ENCODE measurements at places on chromosomes 6 and 20.

DNA sequence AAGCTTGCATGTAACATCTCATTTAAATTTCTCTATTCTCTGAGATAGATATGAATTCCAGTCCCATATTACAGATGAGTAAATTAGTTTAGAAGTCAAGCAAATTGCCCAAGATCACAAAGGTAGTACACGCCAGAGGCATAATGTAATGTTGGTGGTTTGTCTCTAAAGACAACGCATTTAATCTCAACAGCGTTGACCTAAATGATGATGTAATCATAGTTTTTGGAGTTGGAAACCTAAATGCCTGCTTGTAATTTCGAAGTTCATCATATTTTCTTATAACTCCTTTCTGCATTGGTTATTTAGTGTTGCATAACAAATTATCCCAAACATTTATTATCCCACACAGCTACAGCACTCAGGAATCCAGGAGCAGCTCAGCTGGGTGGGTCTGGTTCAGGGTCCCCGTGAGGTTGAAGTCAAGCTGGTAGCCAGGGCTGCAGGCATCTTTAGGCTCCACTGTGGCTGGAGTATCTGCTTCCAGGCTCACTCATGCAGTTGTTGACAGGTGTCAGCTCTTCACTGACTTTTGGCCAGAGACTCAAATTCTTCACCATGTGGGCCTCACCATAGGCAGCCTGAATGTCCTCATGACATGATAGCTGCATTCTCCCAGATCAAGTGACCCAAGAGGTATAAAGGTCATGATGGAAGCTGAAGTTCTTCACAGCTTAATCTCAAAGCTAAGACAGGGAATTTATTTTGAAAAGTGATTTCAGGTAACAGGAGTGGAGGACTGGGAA, 122.0 kb upstream of the SPTLC3 start:
- no peak for DNase-seq

DNA sequence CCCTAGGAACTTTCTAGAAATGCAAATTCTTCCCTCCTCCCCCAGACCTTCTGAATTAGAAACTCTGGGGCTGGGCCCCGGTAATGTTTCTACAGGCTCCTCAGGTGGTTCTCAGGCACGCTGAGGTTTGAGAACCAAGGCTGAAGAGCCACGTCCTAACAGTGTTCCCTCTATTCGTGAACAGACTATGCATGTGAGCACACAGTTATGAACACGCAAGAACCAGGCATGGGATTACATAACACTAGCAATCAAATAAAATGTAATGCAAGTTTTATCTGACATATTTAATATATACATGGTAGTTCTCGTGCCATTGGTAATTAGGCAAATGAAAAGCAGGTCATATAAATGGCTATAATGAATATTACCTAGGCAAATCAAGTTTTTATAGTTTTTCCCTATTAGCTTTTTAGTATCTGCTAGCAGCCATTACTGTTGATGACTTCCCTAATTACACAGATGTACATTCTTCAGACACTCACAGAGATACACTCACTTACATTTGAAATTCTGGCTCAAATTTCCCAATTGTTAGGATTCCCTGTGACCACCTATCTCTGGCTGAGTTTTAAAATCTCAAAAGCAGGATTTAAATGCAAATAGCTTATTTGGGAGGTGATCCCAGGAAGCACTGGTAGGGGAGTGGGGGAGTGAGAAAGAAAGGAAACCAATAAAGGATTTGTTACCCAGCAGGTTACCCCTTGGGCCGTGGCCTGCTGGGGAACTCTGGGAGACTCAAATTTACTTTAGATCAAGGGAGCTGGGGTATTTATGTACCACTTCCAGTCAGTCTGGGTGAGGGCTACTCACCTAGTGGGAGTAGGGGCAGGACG, 104.1 kb downstream of the TCP11 start:
- DNase-seq: no peak

- DNase-seq: no peak
Observed at GRCh38 chr6:105867821-105868220, 218.3 kb upstream of the PRDM1 start.

DNA sequence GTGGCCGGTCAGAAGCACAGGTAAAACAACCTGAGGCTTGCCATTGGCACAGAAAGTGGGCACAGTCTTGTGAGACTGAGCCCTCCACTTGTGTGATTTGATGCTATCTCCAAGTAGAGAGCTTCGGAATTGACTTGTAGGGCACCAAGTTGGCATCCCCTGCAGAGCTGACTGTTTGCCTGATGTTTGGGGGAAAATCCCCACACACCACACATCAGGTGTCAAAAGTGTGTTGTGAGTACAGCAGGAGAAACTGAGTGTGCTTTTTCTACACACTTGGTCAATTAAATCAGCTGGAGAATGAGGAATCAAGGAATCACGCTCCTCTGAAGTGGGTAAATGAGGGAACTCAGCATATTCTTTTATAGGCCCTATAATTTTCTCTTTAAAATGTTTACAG, 989 bp downstream of the SERINC3 start:
- DNase-seq: no peak

- no peak for DNase-seq
Observed at GRCh38 chr20:4369798-4370124, 351.9 kb upstream of the PRND start.

DNA sequence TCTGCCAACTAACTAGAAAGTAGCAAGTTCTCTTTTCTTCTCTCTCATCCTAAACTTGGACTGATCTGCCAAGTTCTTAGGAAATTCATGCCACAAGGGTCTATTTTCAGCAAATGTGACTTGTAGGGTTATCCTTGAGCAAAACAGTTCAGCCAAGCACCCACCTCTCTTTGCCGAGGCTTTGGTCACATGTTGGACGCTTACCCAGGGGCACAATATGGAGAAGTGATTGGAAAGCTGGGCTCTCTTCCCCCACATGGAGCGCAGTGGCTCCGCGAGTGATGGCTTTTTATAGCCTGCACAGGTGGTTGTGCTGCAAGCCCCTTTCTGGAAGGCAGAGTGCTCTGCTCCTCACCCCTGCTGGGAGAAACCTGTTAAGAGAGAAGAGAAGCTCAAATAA, 47.7 kb upstream of the FNDC1 start:
- DNase-seq: peak; percentile 68

- DNase-seq: no peak
Observed at GRCh38 chr20:16241911-16242310, 331.3 kb downstream of the KIF16B start.

DNA sequence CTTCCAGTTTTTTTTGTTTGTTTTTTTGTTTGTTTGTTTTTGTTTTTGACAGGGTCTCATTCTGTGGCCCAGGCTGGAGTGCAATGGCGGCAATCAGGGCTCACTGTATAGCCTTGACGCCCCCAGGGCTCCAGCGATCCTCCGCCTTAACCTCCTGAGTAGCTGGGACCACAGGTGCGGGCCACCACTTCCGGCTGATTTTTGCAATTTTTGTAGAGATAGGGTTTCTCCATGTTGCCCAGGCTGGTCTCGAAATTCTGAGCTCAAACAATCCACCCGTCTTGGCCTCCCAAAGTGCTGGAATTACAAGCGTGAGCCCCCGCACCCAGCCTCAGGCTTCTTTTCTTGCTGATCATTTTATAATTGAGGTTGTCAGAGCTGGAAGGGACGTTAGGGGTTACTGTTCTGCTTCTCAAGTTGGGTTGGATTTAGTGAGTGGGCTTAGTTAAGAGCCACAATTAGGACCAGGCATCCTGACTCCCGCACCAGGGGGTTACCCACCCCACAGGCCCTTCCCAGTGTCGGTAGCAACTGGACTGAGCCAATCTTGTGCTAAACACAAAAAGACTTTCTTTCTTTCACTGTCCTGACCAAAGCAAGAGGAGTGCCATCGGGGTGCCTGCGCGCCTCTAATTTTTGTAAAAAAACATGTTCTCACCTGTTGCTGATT, 13.1 kb upstream of the ZSCAN9 start:
- DNase-seq: no peak

DNA sequence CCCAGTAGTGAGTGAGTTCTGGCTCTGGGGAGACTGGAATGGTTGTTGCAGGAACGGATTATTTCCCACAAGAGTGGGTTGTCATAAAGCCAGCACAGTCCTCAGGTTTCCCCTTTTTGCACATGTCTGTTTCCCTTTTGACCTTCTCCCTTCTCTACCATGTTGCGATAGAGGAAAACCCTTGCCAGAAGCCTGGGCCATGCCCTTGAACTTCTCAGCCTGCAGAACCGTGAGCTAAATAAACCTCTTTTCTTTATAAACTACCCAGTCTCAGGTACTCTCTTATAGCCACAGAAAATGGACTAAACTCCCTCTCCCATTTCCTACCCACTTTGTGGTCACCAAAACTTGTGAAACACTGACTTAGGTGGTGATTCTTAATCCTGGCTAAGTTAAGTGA, 7.2 kb upstream of the PPP1R16B start:
- DNase-seq: no peak

DNA sequence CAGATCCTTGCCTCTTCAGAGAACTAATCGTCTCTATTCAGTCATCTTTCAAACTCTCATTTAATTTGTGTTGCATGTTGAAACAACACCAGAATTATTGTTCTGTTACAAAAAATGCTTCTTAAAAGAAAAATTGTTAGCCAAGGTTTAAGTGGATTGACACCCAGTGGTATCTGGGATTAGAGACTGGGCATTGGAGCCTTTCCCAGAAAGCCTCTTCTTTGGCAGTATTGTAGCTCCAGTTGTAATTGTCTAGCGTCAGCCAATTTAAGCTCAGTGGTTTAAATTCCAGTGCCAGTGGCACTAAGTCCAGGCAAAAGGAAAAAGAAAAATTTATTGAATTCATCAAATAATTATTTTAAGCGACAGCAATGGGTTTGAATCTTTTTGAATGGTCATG, 801 bp downstream of the CCDC28A start:
- DNase-seq: no peak

DNA sequence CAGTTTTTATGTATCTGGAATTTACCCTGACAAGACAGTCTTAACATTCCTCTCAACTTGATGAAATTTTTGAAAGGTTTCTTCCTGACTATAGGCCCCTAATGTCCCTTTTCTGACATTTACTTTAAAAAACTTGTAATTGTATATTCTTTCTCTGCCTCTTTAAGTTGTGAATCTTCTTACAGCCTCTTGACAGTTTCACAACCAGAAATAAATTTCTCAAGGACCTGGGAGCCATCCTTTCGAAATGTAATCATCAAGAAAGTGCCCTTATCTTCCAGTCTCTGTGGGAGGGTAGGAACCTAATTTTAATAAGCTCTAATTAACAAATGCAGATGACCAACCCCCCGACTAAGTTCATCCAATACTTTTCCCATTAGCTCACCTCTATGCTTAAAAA, 403.6 kb upstream of the GJE1 start:
- DNase-seq: no peak

DNA sequence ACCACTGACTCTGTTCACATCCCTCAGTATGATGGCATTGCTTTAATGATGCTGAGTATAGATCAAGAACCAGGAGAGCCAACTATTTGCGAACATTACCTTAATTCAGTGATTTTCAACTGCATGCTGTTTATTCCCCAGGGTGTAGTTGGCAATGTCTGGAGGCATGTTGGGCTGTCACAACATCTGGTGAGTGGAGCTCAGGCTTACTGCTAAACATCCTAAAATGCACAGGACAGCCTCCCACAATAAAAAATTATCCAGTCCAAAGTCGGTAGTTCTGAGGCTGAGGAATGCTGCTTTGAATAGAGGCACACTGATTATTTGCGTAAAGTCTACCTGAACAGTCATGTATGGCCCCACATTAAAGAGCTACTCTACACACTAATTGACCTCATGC, 94.8 kb upstream of the OPRM1 start:
- no peak for DNase-seq

DNA sequence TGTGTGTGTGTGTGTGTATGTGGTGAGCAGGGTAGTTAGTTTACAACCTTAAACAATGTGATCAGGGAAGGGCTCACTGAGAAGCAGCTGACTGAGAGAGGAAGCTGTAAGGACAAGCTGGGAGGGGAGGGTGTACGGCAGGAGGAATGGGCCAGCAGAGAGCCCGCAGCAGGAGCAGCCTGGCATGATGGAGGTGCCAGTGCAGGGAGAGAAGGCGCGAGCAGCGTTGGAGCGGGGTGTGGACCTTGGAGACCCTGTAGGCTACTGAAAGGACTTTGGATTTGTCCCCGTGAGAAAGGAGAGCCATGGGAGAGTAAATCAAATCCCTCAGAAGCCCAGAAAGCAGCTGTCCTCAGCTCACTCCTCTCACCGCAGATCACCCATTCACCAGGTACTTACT, 18.5 kb downstream of the FAM209B start:
- DNase-seq: no peak

- DNase-seq: peak; percentile 63
Observed at GRCh38 chr6:170107606-170108222, 183.2 kb downstream of the DLL1 start.

DNA sequence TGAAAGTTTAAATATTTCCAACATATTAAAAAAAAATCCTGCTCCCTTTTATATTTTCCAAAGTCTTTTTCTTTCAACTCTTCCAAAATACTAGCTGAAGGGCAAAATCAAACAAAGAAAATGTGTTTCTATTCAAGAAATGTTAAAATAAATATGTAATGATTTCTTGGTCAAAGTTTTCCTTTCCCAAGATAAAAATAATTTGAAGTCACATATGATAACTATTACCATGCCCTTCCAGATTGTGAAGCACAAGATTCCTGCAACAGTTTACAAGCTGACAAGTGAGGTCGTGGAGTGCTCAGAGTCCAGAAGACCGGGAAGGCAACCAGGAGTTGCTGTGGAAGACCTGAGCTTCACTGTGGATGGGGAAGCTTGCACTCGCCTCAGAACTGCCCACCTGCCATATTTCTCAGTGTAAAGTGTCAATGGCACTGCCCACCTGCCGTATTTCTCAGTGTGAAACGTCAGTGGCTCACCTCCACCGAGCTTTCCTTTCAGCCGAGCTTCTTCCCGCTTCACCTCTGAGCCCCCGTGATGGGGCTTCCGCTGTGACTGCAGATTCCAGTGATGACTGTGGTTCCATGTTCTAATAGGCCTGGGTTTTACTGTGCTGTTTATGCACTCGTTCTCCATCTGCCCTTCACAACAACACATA, 160.5 kb downstream of the THBS2 start:
- peak; percentile 58 for DNase-seq

DNA sequence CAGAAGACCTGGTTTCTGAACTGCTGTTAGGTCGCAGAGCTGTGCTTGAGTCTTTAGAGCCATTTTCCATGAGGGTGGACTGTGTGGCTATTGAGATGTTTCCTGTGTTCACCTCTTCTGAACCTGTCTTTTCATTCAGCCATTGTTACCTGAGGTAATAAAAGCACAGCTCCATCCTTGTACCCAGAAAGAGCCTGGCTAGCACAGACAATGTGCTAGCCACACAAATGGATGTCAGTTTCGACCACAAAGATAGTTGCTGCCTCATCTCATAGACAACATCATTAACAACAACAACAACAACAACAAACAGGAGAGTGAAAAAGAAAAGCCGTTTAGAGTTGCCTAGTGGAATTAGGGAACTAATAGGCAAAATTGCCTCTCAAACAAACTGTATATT, 114.7 kb downstream of the MYO6 start:
- no peak for DNase-seq
